Activated B cell treated with CpG ODN at 0.5 μM for 24 hours (primary cell): ENCODE measurements at places on chromosomes 7 and 10. TPM values are rescaled to one million over a fixed set of nuclear protein-coding genes. Genes with fewer than 3 reads are reported as not detected.
A peak's percentile ranks its signal among the peaks of the same experiment; 100 is the strongest.

The SH2D4B gene
- 0.07 TPM in 1 of 2 replicates, not detected in the other for total RNA-seq

The AMZ1 gene
- total RNA-seq, result 5.9 and 8.3 TPM in 2 replicates

The CHST15 gene
- 12.1 and 13.8 TPM in 2 replicates for total RNA-seq

The TCAF2 gene
- total RNA-seq, result 15.0 and 17.4 TPM in 2 replicates

The MCM10 gene
- total RNA-seq, result 3.7 and 4.6 TPM in 2 replicates

The KAZALD1 gene
- 0.58 TPM in 1 of 2 replicates, not detected in the other for total RNA-seq

DNA sequence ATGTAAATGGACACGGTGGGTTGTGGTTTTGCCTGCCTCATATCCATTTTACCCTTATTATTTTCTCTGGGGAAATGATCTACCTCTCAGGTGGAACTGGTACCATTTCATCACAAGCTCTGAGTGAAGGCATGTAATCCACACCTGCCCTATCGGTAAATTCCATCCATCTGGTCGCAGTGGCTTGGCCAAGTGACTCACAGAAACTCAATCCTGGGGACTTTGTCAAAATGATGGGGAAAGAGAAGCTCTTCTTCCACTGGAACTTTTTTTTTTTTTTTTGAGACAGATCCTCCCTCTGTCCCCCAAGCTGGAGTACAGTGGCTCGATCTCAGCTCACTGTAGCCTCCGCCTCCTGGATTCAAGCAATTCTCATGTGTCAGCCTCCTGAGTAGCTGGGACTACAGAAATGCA, 48.2 kb upstream of the ANKRD1 start:
- no peaks in the 10 kb centered on the region for H3K4me1 ChIP-seq
- no peak overlapping the region for H3K4me3 ChIP-seq
- no peaks in the 10 kb centered on the region for H3K36me3 ChIP-seq
- no peaks in the 10 kb centered on the region for H3K27me3 ChIP-seq

DNA sequence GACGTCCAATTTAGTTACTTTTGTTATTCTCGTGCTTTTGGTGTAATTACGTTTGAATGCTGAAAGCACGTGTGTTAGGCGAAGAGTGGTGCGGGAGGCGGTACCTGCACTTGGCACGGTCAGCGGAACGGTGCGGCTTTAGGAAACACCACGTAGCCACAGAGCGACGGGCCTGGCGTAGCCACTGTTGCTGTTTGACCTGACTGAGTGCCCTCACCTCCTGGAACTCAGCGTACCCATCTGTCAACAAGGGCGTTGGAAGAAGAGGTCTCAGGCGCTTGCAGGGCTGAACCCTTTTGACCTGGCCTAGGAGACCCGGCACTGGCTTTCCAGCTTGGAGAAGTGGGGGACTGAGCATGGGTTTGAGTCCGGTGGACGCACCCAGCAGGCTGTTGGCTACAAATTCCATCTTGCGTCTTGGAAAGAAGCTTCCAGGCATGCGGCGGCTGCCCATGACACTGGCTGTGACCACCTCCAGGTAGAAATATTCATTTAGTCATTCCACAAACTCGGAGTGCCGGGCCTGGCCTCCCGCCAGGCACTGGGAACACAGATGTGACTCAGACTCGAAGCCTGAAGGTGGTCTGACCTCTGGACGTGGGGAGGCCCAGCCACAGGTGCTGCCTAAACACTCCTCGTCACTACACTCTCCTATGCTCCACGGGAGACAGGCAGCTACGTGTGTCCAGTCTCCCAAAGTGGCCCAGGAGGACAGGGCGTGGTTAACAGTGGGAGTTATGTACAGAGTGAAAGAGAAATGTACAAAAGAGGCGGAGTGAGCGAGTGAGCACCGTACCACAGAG, 22.2 kb downstream of the FAM20C start:
- no peaks in the 10 kb centered on the region for H3K4me1 ChIP-seq
- H3K27me3 ChIP-seq, result no peaks in the 10 kb centered on the region
- no peaks in the 10 kb centered on the region for H3K36me3 ChIP-seq
- DNase-seq, result no peak

DNA sequence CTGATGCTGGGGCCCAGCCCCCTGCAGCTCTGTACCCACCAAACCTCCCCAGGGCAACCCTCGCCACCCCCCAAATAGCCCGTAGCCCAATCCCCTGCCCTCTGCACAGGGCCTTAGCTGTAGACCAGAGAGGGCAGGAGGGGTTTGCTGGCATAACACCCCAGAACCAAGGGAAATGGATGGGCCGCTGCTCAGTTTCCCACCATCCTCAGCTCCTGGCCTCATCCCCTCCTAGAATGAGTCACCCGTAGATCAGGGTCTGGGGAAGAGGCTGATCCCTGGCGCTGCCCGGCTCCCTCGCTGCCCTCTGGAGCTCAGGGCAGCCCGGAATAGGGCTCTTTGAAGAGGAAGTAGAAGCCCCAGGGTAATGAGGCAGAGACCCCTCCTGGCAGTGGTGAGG, 31.2 kb downstream of the LDB3 start:
- H3K27ac ChIP-seq, result no peak overlapping the region
- H3K4me1 ChIP-seq, result no peaks in the 10 kb centered on the region
- no peaks in the 10 kb centered on the region for H3K36me3 ChIP-seq
- no peak overlapping the region for H3K4me3 ChIP-seq
- no peaks in the 10 kb centered on the region for H3K27me3 ChIP-seq

DNA sequence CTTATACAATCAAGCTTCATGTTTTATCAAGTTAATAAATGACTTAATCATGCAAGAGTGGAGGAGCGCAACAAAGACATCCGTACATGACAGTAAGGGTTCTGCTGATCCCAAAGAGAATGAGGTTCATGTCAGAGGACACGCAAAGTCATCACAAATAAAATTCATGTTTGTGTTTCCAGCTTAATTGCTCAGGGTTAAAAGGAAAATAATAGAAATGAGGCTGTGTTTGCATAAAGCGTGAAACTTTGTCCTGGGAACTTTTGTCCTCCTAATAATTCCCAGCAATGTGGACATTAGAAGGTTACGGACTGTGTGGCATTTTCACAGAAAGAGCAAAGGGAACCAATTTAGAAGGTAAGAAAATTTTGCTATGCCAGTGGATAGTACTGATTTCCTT, 237.3 kb downstream of the INHBA start:
- no peaks in the 10 kb centered on the region for H3K36me3 ChIP-seq
- no peaks in the 10 kb centered on the region for H3K4me1 ChIP-seq
- no peak for DNase-seq
- H3K27ac ChIP-seq, result no peak overlapping the region
- no peak overlapping the region for H3K4me3 ChIP-seq

DNA sequence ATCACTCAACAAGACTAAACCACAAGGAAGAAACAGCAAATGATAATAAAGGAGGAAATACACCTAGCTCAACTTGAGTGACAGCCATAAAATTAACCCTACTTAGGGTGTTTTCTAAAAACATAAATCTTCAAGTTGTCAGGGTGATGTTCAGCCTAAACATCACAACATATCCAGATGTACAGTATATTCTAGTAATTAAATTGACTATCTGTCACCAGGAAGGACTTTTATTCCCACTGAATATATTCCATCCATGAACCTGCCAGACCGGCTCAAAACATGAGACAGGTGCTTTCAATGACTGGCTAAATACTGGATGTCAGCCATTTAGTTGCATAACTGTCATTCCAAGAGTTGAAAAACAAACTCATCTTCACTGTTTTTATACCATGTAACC, 298.1 kb upstream of the NEBL start:
- no peaks in the 10 kb centered on the region for H3K4me1 ChIP-seq
- H3K4me3 ChIP-seq, result no peak overlapping the region
- H3K27me3 ChIP-seq, result no peaks in the 10 kb centered on the region

GRCh38 chr10:127911218-127911866, 4.4 kb downstream of the PTPRE start:
- H3K4me1 ChIP-seq, result no peaks in the 10 kb centered on the region
- no peaks in the 10 kb centered on the region for H3K36me3 ChIP-seq
- H3K27me3 ChIP-seq, result peaks cover 30% of the 10 kb centered on the region
- H3K4me3 ChIP-seq, result no peak overlapping the region
- no peak for DNase-seq

DNA sequence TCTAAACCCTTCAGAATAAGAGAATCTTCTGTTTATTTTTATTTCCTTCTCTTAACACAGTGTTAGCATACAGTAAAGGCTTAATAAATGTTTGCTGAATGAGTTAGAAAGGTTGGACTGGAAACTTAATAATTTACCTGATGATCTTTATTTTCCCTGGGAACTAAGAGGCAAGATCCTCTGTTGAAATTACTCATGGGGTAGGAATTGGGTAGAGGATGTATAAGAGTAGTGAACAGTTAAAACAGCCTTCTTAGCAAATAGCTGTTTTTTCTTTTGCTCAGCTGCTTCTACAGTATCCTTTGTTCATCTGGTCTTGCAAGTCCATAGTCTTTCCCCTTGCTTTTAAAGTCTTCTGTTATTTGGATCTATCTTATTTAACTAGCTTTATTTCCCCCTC, 80.0 kb downstream of the AKAP9 start:
- no peaks in the 10 kb centered on the region for H3K4me1 ChIP-seq
- H3K4me3 ChIP-seq, result no peak overlapping the region
- DNase-seq, result no peak
- H3K27ac ChIP-seq, result no peak overlapping the region
- peaks cover 65% of the 10 kb centered on the region for H3K36me3 ChIP-seq
- no peaks in the 10 kb centered on the region for H3K27me3 ChIP-seq

- DNase-seq, result peak; percentile 16
- H3K27me3 ChIP-seq, result no peaks in the 10 kb centered on the region
- no peak overlapping the region for H3K4me3 ChIP-seq
- no peak overlapping the region for H3K27ac ChIP-seq
- H3K4me1 ChIP-seq, result peaks cover 6% of the 10 kb centered on the region
- peaks cover 5% of the 10 kb centered on the region for H3K36me3 ChIP-seq
Measured at GRCh38 chr10:16828114-16828568, 10.9 kb upstream of the RSU1 start.

GRCh38 chr10:17811146-17811865, 2.2 kb downstream of the MRC1 start:
- no peak for DNase-seq
- H3K4me1 ChIP-seq, result peaks cover 5% of the 10 kb centered on the region
- no peak overlapping the region for H3K4me3 ChIP-seq
- H3K27ac ChIP-seq, result no peak overlapping the region
- no peaks in the 10 kb centered on the region for H3K36me3 ChIP-seq
- peaks cover 29% of the 10 kb centered on the region for H3K27me3 ChIP-seq

GRCh38 chr7:87212498-87212897, 7.0 kb downstream of the TMEM243 start:
- peak overlapping the region; percentile 75 for H3K4me3 ChIP-seq
- no peak for DNase-seq
- peaks cover 96% of the 10 kb centered on the region for H3K4me1 ChIP-seq
- H3K27ac ChIP-seq, result peak overlapping the region; percentile 90
- no peaks in the 10 kb centered on the region for H3K27me3 ChIP-seq

DNA sequence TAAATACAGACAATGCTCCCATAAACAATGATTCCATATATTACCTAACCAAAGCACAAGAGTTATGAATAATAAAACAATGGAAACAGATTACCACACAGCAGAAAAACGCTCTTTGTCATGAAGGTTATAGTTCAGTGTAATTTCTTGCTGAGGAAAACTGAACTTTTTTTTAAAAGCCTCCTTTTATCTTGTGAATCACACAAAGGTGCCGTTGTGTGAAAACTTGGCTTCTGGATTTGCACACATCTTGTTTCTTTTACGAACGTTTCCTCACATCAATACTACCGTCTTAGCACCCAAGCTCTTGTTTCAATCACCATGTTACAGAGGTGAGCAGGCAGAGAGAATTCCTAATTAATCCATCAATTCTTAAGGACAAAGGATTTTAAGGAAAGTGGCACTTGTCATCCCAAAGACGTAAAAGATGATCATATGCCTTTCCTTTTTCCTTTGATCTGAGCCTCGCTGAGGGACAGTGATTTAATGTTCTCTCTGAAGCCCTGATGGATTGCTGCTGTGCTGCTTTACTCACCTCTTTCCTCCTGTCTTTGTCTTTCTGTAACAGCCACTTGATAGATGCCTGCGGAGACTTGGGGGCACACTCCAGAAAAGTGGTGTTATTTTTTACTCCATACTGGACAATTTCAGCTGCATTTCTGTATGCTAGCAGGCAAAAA, 110.1 kb downstream of the CD36 start:
- H3K4me3 ChIP-seq, result no peak overlapping the region
- H3K36me3 ChIP-seq, result no peaks in the 10 kb centered on the region
- no peaks in the 10 kb centered on the region for H3K4me1 ChIP-seq
- no peaks in the 10 kb centered on the region for H3K27me3 ChIP-seq
- no peak for DNase-seq

- peaks cover 31% of the 10 kb centered on the region for H3K36me3 ChIP-seq
- no peak for DNase-seq
- no peak overlapping the region for H3K27ac ChIP-seq
Measured at GRCh38 chr10:50349554-50349953, 98.2 kb upstream of the ASAH2 start.

- no peaks in the 10 kb centered on the region for H3K27me3 ChIP-seq
- H3K27ac ChIP-seq, result no peak overlapping the region
- no peak overlapping the region for H3K4me3 ChIP-seq
- no peaks in the 10 kb centered on the region for H3K36me3 ChIP-seq
Measured at GRCh38 chr10:86212391-86212700, 154.2 kb downstream of the GRID1 start.

DNA sequence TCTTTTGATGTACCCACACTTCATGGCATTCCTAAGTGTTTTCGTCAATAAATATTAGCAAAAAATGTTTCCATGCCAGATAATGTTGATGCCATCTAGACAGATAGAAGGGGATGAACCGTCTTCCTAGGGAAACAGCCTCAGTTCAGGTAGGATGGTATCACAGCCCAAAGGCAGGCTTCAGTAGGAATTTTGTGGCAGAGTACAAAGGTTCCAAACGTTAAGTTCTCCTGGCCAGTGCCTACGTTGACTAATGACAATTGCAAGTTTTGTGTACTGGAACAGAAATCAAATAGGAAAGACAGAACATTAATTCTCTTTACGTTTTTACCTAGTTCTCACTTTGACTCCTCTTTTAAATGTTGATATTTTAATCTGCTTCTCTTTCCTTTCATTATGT, 75.0 kb downstream of the ZMYND11 start:
- no peak for DNase-seq
- H3K27me3 ChIP-seq, result no peaks in the 10 kb centered on the region
- no peak overlapping the region for H3K27ac ChIP-seq
- H3K4me1 ChIP-seq, result no peaks in the 10 kb centered on the region

GRCh38 chr10:117226813-117227451, 14.0 kb upstream of the SLC18A2 start:
- no peak overlapping the region for H3K4me3 ChIP-seq
- no peaks in the 10 kb centered on the region for H3K36me3 ChIP-seq
- no peak overlapping the region for H3K27ac ChIP-seq
- DNase-seq, result no peak

DNA sequence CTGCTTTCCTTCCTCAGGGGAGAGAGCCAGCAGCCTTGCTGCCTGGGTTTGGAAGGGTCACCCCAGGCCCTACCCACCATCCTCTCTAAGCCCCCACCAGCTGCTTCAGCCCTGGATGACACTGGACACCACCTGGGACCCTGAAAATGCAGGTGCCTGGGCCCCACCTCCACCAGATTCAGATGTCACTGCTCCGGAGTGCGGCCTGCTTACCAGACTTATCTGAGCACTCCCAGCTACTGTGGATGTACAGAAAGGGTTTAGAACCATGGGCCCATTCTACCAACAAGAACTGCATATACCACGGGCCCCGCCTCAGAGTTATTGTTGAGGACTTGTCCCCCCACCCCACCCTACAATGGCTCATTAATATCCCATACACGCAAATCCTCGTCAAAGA, 172.3 kb downstream of the PTPRN2 start:
- no peaks in the 10 kb centered on the region for H3K36me3 ChIP-seq
- no peak overlapping the region for H3K4me3 ChIP-seq
- no peak overlapping the region for H3K27ac ChIP-seq
- no peaks in the 10 kb centered on the region for H3K27me3 ChIP-seq
- DNase-seq, result no peak
